ENCODE measurements at places on chromosomes 7 and 10.

DNA sequence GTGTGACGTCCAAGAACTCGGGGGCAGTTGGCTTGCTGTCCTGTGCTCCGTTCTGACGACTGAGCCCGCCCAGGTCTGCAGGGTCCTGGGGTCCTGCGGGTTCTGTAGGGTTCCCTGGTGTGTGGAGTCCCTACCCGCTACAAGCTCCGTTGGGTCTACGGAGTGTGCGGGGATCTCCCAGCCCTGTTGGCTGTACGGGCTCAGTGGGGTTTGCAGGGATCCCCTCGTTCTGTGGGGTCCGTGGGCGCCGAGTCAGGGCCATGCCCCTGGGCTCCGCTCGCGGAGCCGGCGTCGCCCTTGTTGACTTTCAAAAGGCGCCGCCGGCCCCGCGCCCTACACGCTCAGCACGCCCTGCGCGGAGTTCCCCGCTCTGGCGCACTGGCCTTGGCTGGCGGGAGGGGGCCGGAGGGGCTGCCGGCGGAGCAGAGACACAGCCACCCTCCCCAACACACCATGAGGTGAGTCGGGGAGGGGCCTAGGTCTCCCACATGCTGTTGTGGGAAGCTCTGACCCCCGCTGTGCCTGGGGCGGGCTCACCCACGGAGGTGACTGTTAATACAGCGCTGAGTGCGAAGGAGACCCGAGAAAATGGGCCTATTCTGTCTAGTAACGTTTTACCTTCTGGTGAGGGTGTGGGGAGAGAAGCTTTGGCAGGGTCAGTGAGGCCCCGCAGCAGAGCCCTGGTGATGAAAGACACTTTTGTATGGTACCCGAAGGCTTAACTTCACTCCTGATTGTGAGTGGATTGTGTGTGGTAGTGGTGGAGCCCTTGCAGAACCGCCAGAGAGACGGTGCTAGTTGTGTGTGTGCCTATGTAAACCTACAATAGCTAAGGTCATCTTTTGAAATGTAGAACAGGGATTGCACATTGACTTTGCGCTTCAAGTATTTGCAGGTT lies 8.1 kb downstream of the TASOR2 start:
- DNase-seq, result peak; percentile 63

- no peak for DNase-seq
These were observed 14.6 kb upstream of the DRGX start for GRCh38 chr10:49410365-49411074.

DNA sequence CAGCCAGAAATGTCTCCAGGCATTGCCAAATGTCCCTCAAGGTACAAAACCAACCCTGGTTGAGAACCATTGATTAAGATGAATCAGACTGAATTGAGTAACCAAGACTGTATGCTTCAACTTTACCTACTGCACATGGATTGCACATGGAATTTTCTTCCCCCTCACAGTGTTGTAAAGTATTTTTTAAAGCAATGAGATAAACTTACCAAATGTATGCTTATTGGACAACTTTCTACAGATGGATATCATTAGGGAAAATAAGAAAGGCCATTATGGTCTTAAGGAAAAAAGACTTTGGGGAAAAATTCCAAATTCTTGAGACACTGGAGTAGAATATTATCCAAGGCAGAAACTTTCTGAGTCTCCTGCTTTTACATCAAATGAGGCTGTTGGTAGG lies 20.9 kb upstream of the MTPN start:
- DNase-seq, result no peak

DNA sequence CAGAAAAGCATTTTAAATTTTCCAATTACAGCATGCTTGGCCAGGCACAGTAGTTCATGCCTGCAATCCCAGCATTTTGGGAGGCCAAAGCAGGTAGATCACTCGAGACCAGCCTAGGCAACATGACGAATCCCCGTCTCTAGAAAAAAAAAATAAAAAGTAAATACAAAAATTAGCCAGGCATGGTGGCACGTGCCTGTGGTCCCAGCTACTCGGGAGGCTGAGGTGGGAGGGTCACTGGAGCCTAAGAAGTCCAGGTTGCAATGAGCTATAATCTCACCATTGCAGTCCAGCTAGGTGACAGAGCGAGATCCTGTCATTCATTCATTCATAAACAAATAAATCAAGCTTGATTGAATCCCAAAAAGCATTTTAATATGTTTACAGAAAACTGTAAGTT lies 234.9 kb downstream of the PARD3 start:
- no peak for DNase-seq

DNA sequence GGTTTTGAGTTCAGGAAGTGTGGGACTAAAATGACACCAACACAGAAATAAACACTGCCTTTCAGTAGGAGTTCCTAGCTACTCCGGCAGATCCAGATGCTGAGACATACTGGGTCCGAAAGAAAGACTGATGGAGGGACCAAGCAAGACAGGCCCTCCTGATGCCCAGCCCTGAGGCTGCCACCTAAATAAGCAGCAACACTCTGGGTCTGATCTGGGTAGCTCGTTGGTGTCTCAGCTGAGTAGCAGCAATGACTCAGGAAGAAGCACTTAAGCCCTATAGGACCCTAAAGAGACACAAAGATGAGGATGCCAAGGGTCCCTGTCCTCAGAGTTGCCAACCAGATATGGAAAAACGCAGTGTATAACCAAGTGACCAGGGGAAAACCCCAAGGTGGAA lies 190.7 kb downstream of the FAM107B start:
- DNase-seq, result no peak

- DNase-seq, result no peak
These were observed 164.9 kb upstream of the RHEB start for GRCh38 chr7:151684408-151685175.

GRCh38 chr10:22314852-22315251 lies 1.3 kb upstream of the COMMD3 start:
- no peak for DNase-seq

- DNase-seq, result no peak
These were observed 89.0 kb upstream of the KIAA1217 start for GRCh38 chr10:24119896-24120295.
